Uterine smooth muscle cell (primary cell): ENCODE measurements at places on chromosomes 6 and 20. TPM values are rescaled to one million over a fixed set of nuclear protein-coding genes. Genes with fewer than 3 reads are reported as not detected.

The OR12D3 gene
- not detected in 2 replicates for total RNA-seq

The OR10C1 gene
- total RNA-seq: not detected in 2 replicates

The PRSS35 gene
- 3.2 and 3.5 TPM in 2 replicates for total RNA-seq

The HNF4A gene
- 0.12 TPM in 1 of 2 replicates, not detected in the other for total RNA-seq

The ARMH2 gene
- not detected in 2 replicates for total RNA-seq

The SEMG1 gene
- total RNA-seq: not detected in 2 replicates

The REM1 gene
- total RNA-seq: not detected in 2 replicates

The OR2B2 gene
- not detected in 2 replicates for total RNA-seq

The KCNS1 gene
- 1.00 and 1.6 TPM in 2 replicates for total RNA-seq

The RIOK1 gene
- 18.2 and 20.3 TPM in 2 replicates for total RNA-seq

The CFAP206 gene
- total RNA-seq: 0.37 and 0.66 TPM in 2 replicates

The SPDEF gene
- total RNA-seq: under 0.01 TPM in 1 of 2 replicates, not detected in the other

The HLA-DPB1 gene
- total RNA-seq: 6.8 and 21.1 TPM in 2 replicates

The PRDM13 gene
- under 0.01 TPM in 1 of 2 replicates, not detected in the other for total RNA-seq

The PHACTR3 gene
- total RNA-seq: 0.12 TPM in 1 of 2 replicates, not detected in the other

The EDN3 gene
- not detected in 2 replicates for total RNA-seq

The C20orf202 gene
- total RNA-seq: 0.12 TPM in 1 of 2 replicates, not detected in the other
